MV-4-11 (cell line): ENCODE measurements at places on chromosomes 3 and 15.
A peak's percentile ranks its signal among the peaks of the same experiment; 100 is the strongest.

DNA sequence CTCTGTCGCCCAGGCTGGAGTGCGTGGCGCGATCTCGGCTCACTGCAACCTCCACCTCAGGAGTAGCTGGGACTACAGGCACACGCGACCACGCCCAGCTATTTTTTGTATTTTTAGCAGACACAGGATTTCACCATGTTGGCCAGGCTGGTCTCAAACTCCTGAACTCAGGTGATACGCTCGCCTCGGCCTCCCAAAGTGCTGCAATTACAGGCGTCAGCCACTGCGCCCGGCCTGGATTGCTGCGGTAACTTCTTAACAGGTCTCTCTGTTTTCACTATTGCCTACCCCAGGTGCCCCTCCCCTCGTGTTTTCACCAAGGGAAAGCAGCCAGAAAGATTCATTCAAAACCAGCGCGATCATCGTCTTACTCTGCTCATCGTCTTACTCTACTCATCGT is 10.5 kb downstream of the ADAMTS7 start:
- DNase-seq, result no peak

DNA sequence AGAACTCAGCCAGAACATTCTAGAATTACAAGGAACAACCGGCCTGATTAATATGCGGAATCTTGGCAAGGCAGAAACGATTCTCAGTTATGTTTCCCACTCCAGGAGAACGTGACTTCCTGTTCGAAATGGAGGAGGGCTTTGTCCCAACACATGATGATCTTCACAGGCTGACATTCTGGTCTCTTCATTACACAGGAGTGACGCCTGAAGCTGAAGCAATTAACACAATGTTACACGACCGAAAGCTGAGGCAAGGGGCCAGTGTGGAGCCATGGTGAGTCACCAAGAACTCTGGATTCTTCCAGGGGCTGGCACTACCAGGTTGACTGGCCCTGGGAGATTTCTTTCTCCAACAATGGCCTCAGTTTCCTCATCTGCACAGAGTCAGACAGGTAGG is 40.9 kb downstream of the RFTN1 start:
- DNase-seq, result no peak

DNA sequence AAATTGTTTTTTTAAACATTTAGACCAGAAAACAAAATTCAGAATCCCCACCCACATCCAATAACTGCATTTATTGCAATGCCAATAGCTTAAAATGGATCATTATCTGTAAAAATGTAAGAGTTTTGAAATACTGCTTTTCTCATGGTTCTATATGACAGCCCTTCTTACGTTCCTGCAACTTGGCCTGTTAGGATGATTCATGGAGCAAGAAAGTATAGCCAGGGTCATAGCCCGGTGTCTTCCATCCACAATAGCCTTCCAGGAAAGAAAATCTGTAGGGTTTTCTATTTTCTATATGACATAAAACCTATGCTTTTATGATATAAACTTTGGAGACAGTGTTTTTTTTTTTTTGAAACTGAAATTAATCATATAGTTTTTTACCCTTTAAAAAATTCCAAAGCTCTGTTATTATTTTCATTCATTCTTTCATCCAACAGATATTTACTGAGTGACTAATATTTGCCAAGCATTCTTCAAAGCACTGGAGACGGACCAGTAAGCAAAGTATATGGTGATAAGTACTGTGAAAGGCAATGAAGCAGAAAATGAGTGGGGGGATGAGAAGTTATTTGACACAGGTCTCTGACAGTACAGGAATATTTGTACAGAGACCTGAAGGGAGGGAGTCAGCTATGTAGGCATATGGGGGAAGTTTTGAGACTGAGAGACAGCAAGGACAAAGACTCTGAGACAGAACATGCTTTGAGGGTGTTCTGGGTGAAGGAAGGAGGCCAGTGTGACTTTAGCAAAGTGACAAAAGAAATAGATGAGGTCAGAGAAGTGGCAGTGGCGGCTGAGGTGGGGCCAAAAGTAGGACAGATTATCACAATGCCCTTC is 29.0 kb upstream of the SLC2A2 start:
- no peak for DNase-seq

DNA sequence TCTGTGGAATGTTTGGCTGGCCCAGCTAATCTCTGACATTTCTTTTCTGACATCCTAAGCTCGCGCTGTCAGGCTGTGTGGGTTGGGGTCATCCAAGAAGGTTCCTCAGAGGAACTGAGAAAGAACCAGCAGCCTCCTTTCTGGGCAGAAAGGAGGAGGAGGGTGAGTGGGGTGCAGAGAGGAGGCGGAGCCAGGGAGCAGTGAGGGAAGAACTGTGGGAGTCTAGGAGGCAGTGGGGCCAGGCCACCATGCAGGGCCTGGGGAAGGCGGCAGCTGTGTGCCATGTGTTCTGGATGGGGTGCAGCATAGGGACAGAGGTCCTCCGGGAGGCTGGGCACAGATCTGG is 5.3 kb downstream of the SEMA7A start:
- peak; percentile 78 for DNase-seq

- DNase-seq, result no peak
Observed at GRCh38 chr3:130085881-130086280, 4.2 kb downstream of the ALG1L2 start.

DNA sequence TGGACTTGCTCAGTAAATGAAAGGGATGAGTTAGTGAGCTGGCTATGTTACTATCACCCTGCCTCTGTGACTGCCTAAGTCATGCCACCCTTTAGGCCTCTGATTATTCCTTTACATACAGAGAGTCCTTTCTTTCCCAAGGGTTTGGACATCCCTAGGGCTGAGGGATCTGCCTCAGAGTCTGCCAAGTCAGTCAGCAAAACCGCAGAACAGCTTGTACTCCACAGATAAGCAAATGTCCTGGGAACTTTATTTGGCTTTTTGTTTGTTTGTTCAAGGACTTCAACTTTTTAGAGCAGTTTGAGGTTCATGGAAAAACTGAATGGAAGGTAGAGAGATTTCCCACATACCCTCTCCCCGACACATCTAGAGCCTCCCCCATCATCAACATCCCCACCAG is 82.6 kb upstream of the TRIM42 start:
- no peak for DNase-seq

GRCh38 chr3:35639254-35640186 is at the start of gene ARPP21:
Gene ARPP21, plus strand, starts transcription at chr3:35639525. Its CDS starts 42,227 bp downstream, at chr3:35681752.
- no peak for DNase-seq

- no peak for DNase-seq
Observed at GRCh38 chr15:59424616-59425015, 13.4 kb upstream of the FAM81A start.

- DNase-seq, result peak; percentile 96
Observed at GRCh38 chr15:97984157-97984556, 23.7 kb downstream of the ARRDC4 start.

DNA sequence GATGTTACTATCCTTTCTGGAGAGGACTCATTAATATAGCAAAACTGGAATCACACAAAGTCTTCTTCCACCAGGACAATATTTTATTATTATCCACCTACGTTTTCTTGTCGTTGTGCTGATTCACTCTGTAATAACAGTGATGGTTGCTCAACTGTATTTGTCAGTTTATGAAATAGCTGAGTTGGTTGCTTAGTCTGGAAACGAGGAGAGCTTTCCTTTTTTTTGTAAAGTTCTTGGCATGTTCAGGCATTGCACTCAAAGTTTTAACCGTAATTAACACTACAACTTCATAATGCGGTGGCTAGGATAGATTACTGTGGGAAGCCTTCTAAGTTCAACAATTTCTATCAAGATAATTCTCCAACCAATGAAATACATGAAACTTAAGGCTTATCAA is 131.2 kb downstream of the RAP2B start:
- DNase-seq, result no peak

DNA sequence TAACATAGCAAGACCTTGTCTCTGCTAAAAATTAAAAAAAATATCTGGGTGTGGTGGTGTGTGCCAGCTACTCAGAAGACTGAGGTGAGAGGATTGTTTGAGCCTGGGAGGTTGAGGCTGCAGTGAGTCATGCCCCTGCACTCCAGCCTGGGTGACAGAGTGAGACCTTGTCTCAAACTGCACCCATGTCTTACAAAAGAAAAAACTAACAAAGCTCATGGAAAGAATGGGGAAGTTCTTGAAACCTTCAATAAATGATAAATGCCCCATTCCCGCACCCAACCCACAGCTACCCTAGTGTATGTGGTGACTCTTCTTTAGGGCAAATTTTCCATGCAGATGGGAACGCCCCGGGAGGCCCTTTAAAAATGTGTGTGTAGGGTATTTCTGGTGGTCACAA is 28.3 kb downstream of the RPLP1 start:
- peak; percentile 71 for DNase-seq

- no peak for DNase-seq
Observed at GRCh38 chr15:100095541-100096247, 246.1 kb downstream of the ADAMTS17 start.

GRCh38 chr3:41404582-41404981 is 205.3 kb downstream of the CTNNB1 start:
- no peak for DNase-seq

- DNase-seq, result no peak
Observed at GRCh38 chr3:152211655-152212054, 57.1 kb upstream of the MBNL1 start.

DNA sequence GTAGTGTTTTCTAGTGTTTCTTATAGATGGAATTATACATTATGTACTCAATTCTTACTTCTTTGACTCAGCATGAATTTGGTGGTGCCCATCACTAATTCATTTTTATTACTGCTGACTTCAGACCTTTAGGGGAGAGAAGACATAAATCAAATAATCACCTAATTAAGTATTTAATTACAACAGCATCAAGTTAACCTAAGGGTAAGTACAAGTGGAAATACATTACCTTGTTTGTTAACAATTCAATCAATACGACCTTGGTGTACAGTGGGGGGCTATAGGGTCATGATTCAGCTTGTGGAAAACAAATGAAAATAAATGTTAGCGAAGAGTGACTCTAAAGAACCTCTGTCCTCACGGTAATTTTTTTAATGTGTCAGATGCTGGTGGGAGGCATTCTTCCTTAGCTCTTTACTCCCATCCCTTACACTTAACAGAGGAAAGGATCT is 538 bp upstream of the CAPN7 start:
- DNase-seq, result no peak

DNA sequence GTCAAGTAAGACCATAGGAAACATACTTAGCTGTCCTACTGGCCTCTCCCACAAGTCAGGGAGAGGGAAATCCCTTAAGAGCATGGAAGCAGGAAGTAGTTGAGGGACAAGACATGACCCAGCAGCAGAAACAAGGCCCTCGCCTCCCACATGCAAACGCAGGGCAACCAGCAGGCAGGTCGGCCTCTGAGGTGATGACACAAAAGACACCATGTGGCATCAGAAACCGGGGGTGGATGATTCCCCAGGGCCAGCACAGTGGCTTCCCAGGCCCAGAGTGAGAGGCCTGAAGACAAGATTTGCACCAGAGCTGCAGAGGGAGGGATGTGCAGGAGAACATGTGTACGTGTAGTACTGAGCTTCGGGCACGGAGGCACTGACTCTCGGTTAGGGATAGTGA is 26.3 kb downstream of the PXYLP1 start:
- no peak for DNase-seq

DNA sequence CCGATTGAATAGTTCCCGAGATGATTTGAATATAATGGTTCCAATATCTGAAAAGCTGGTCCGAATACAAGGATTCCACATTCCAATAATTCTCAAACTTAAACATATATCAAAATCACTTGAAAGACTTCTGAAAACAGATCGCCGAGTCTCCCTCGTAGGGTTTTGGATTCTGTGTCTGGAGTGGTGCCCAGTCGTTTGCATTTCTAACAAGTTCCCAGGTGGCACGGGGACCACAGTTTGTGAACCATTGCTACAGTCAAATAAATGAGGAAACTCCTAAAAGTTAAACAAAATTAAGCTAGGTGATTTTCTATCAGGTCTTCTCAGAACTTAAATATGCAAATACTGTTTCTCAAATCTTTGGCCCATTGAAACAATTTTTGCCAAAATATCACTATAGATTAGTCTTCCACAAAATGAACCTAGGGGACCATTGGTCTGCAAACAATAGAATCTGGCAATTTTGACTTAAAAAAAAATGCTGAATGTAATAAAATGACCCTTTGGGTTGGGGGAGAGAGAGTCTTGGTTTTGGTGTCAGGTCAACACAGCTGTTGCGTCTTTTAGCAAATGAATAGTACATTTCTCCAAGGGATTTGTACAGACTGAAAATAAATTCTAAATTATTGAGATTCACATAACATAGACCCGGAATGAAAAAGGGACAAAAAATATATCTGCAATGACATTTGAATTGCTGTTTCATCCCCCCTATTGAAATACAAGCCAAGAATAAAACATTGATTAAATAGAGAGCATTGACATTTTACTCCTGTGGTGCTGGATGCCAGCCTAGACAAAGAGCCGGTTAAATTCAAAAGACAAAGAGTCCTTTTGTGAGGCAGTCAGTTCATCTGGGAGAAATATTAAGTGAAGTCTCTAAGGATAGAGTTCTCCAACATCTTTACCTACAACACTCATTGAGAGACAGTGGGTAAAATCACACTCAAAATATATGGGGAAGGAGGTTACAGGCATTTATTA is 175.7 kb upstream of the ADAMTS9 start:
- DNase-seq, result no peak

GRCh38 chr3:187902936-187903335 is 157.7 kb upstream of the BCL6 start:
- no peak for DNase-seq

DNA sequence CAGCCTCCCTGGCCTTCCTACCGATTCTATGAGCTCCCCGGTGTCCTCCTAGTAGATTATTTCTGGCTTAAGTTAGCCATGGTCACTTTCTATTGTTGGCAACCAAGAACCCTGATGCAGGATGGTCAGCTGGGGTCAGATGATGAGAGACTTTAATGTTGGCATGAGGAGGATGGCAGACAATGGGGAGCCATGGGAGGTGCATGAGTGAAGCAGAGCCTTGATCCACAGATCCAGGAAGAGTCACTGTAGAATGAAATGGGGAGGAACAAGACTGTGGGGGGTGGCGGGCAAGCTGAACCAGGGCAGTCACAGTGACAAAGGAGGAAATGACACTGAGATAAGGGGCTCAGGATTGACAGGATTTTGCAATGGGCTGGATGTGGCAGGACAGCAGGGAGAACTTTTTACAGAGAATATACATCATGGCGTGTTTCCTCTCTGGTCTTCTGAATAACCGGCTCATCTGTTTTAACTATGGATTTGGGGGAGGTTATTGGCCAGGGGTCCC is 60.9 kb downstream of the RPLP1 start:
- DNase-seq, result peak; percentile 70

DNA sequence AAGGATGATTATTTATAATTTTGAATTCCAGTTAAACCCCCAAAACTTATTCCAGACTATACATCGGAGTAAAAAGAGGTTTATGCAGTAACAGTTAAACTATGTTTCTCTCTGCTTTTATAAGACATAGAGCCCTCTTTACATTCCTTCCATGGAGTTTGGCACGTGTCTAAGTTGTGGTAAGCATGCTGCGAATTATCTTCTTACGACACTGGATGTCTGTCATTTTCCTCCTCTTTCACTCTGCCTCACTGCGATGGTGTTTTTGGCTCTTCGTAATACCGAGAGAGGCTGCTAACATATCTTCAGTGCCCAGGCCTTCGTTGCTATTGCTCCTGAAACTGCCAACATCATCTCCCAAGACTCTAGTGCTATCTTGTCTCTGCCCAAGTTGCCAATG is 83.9 kb upstream of the TGFBR2 start:
- no peak for DNase-seq
